ENCODE measurements at places on chromosomes 7 and 10.

- DNase-seq: no peak
Measured at GRCh38 chr10:23742368-23742767, 303.5 kb downstream of the OTUD1 start.

DNA sequence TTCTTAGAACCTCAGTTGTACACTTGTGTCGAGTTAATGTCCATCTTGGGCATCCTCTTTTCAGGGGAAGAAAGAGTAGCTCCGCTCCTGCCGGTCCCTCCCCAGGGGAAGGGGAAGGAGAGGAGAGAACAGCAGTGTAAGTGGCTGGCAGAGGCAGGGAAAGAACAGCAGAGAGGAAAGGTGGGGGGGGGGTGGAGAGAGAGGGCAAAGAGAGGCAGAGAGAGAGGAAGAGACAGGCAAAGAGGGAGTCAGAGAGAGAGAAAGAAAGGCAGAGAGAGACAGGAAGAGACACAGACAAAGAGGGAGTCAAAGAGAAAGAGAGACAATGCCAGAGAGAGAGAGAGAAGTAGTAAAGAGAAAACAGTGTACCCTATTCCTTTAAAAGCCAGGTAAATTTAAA lies 53.9 kb downstream of the MRPS24 start:
- DNase-seq: no peak

- no peak for DNase-seq
Measured at GRCh38 chr10:67302701-67303100, 376.9 kb downstream of the LRRTM3 start.

GRCh38 chr10:124879136-124879535 lies 62.8 kb upstream of the ZRANB1 start:
- DNase-seq: no peak

- DNase-seq: no peak
Measured at GRCh38 chr7:41813286-41813685, 110.4 kb upstream of the INHBA start.

DNA sequence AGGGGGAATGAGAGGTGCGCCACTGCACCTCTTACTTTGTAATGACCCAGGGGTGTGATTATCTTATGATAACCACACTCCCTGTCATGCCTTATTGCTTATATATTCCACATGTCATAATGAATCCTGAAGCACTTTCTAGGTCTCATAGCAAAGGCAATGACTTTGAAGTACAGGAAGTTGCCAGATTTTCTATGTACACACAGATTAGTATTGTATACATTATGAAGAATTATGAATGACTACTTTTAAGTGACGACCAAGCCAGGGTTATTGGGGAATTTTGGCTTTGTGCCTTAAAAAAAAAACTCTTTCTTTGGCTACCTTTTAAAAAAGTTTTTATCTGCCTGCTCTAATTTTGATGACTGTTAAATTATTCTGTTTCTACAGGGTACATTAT lies 269.6 kb downstream of the MDFIC start:
- no peak for DNase-seq

DNA sequence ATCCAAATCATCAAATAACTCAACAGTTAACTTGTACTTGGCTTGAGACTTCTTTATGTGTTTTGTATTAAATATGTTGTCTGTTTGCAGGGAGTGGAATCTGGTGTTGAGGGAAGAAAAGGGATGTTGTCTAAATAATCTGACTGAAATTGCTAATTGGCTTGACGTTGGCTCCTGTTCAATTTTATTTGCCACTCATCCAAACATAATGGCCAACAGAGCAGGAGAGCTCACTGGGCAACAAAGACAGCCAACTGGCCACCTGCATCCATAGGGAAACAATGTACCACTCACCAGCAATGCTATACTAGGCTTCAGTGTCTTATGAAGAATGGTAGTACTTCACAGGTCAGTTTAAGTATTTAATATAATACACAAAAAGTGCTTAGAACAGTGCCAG lies 80.5 kb downstream of the FAM13C start:
- no peak for DNase-seq

DNA sequence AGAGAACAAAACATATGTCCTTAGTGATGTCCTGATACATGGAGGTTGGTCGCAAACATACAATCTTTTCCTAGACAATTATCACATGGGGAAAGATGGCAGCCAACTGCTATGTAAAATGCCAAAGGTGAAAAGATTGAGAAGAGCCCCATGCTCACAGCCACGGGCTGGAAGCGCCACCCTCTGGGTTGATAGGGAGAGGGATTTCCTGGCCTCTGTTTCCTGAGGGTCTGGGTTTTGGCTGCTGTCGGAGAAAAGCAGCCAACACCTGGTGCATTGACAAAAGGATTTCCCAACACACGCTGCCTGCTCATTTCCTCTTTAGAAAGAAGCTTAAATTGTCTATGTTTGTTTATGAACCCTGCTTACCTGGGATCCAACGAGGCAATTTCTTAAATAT lies 43.8 kb downstream of the ITIH5 start:
- DNase-seq: no peak

DNA sequence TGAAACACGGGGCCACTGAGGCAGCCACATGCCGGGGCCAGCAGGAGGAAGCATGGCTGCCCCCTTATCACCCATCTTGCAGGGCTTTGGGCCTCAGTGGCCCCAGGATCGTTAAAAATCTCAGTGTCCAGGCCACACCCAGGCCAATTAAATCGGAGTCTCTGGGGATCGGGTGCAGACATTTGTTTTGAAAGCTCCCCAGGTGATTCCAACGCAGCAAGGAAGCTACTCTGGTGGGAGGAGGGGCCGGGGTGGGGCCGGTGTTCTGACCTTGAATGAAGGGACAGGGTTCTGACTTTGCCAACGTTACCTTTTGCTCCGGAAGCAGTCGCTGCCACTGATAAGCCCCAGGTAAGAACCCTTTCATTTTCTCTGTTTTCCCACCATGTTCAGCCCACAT lies 412.3 kb upstream of the FOXK1 start:
- DNase-seq: no peak

DNA sequence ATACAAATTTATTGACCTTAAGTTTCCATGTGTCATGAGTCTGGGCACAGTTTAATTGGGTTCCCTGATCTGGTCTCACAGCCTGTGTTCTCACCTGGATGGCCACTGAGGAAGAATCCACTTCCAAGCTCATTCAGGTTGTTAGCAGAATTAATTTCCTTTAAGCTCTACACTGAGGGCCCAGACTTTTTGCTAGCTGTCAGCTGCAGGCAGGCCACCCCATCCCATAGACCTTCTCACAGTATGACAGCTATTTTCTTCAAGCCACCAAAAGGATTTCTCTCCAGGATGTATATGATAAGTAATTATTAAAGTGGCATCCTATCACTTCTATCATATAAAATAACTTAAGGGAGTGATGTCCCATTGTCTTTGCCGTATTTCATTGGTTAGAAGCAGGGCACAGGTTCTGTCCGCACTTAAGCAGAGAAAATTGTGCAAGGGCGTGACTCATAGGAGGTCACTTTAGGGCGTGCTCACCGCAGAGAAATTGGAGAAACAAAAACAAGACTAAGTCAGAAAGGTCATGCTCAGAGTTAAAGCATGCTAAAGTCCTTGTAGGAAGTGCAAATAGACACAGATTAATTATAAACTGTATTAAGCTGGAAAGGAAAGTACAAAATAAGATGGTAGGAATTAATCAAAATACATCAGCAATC lies 109.9 kb downstream of the AHR start:
- DNase-seq: no peak

DNA sequence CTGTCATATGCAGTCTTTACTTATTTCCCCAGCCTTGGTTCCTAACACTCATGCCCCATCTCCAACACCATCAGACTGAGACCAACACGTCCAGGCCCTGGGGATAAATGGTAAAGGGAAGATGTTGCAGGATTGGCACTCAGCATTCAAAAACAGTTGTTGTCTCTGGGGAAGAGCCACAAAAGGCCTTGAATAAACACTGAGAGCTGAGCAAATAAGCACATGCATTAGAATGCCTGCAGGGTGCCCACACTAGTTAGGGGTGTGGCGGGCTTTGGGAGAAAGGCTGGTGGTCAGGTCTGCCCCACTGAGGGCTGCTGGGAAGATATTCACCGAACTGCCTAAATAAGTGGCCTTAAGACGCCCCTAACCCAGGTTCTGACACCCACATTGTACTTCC lies 391.0 kb downstream of the GFRA1 start:
- DNase-seq: no peak

DNA sequence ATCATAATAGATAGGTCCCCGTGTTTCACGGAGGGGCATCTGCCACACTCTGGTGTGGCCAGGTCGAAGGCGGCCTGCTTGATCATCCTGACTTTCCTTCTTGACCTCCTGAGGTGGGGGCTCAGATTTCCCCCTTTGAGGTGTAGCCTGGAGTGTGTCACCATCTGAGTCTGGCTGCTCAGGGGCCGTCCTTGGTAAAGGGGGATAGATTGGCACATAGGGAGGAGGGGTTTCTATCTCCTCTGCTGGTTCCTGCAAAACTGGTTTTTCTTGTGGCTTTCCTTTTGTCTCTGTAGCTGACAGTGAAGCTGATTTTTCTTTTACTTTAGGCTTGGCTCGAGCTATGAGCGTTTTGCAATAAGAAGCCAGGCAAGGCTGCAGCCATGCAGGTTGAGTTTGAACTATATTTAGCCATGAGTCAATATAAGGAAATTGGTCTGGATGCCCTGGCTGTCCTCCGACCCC lies 7.1 kb upstream of the ZNF117 start:
- DNase-seq: no peak

- no peak for DNase-seq
Measured at GRCh38 chr7:6251653-6252052, 20.8 kb downstream of the CYTH3 start.

GRCh38 chr10:4076983-4077382 lies 292.0 kb upstream of the KLF6 start:
- DNase-seq: no peak

- DNase-seq: no peak
Measured at GRCh38 chr7:22909917-22910316, 87.3 kb upstream of the TOMM7 start.

DNA sequence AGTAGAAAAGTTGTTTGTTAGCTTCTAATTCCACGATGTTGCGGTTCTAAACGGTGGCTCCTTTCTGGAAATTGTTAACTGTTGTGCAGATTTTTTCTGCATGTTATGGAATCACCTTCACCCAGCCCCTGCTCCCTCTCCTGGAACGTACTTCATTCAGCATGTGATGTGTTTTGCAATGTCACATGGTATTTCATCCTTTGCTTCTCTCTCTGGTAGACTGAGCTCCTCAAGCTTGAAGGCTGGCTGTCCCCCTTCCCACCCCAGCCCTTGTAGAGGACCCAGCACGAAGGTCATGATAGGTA lies 4.4 kb downstream of the PPP2R2D start:
- no peak for DNase-seq

DNA sequence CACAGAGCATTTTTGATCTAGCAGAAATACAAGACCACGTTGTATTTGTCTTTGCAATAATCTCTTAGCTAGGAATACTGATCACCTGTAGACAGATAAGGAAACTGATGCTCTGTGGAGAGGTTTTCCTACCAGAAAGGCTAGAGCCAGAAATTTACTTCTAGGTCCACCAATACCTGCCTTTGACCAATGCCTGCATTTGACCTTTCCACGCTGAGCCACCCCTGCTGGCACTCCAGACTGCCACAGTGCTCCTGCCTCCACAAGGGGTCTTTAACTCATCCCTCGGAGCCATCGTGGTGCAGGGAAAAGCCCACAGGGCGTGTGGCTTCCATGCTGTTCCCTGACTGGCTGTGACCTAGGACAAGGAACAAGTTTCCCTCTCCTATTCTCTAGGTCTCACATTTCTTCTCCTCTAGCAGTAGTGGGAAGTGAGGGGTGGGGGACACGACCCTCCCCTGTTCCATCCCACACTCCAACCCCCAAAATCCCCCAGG lies 1.5 kb upstream of the ELN start:
- DNase-seq: no peak

GRCh38 chr7:36071605-36072004 lies 81.4 kb upstream of the EEPD1 start:
- DNase-seq: no peak

DNA sequence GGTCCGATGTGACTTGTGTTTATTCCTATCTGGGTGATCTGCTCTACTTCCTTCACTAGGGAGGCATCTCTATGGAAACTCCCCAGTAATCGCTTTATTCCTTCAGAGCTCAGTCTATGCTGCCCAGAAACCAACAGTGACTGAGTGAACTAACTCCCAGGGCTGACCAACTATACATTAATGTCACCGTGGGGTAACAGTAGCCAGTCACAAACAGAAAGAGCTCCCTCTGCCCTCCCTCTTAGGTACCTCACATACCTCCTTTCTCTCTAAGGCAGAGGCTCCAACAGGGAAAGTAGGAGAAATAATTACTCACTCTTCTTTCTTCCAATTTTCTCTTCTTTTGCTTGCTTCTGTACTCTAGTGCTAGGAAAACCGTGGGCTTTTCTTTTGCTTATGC lies 855.0 kb downstream of the REEP3 start:
- DNase-seq: no peak

DNA sequence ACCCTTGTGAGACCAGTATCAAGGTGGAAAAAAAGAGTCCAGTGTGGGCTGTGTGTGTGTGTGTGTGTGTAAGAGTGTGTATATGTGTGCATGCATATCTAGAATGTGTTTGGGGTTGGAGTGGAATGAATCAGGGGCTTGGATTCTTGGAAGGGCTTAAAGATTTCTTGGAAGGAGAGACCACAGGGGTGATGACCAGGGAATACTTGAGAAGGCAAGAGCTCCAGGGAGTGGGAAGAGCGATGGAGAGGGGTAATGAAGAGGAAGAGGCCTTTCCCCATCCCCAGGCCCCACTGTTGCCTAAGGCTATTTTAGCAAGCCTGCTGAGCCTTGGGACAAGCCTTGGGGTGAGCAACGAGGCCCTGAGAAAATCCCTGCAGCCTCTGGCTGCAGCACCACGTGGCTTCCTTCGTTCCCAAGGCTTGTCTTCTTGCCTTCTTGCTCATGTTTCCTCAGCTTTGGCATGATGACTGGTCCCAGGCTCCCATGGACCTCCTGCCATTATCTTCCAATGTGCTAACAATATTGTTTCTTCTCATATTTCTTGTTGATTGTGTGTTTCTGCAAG lies 663.4 kb downstream of the INHBA start:
- no peak for DNase-seq

- no peak for DNase-seq
Measured at GRCh38 chr7:69269806-69270205, 328.5 kb upstream of the AUTS2 start.

DNA sequence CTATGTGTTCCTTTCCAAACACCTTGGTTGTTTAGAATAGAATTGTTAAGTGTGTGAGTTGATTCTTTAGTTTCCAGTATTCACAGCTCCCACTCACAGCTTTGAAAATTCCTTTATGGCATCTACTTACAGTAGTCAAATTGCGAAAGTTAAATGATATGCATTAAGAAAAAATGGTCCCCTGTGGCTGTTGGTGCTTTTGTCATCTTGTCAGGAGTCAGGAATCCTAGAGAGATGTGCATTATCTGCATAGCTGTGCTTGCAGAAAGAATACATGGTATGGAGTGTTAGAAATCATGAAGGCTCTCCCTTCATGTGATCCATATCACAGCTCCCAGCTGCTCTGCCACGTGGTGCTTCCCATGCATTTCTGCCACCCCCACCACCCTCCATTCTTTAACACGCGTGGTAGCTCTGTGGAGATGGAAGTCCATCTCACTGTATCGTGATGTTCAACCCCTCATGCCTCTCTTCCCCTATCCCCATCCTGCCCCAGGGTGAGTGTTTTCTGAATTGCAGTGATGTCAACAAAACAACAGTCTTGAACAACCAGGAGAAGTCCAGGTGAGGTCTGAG lies 29.2 kb upstream of the CTTNBP2 start:
- DNase-seq: no peak

GRCh38 chr10:31112961-31113360 lies 81.3 kb upstream of the ZNF438 start:
- no peak for DNase-seq

- no peak for DNase-seq
Measured at GRCh38 chr10:480928-481552, 208.4 kb downstream of the DIP2C start.

GRCh38 chr10:118832241-118832651 lies 77.5 kb upstream of the CACUL1 start:
- DNase-seq: no peak

Data from stimulated activated CD8-positive, alpha-beta memory T cell treated with anti-CD3 and anti-CD28 coated beads, Interleukin-7, amount 100 ng/mL, for 4 hours (primary cell).